Left lung (tissue), 14 donors: ENCODE measurements at places on chromosomes 6 and 20.

DNA sequence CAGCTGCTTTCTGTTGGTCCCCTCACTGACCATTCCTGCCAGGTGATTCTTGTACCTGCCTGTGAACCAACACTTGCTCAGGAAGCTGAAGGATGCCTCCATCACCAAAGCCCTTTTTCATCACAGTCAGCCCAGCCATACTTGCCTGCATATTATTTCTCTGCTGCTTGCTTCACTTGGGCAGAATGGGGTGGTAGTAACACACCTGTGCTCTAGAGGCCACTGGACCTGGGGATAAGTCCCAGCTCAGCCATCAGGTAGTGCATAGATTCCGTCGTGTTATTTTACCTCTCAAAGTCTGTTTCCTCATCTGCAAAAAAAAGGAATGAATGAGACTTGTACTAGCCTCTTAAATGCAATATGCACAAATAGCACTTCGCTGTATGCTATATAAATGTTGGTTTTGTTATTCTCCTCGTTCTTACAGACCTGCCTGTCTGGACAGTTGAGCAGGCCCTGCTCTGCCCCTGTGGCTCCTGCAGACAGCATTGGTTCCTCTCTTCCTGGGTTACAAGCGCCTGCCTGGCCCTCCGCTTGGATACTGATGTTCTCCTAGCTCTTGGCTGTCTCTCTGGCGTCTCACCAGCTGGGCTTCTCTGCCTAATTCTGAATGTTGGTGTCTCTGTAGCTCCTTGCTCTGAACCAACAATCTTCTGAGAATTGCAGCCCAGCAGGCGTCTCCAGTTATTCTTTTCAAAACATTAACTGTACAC is 151.8 kb downstream of the UNC5CL start:
- no peak for DNase-seq

- no peak for DNase-seq
Observed at GRCh38 chr20:47453167-47453782, 48.4 kb upstream of the NCOA3 start.

DNA sequence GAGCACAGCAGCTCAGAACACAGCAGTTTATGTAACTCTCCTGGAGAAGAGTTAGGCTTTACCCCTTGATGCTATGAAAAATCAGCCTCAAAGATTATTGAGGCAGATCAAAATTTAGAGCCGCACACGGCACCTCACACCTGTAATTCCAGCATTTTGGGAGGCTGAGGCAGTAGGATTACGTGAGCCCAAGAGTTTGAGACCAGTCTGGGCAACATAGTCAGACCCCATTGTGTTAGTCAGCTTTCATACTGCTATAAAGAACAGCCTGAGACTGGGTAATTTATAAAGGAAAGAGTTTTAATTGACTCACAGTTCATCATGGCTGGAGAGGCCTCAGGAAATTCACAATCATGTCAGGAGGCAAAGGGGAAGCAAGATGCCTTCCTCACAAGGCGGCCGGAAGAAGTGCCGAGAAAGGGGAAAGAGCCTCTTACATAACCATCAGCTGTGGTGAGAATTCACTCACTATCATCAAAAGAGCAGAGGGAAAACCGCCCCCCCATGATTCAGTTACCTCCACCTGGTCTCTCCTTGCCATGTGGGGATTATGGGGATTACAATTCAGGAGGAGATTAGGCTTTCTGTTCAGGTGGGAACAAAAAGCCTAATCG is 87.7 kb downstream of the SGK1 start:
- no peak for DNase-seq

GRCh38 chr6:125957845-125958244 is 1.3 kb downstream of the HINT3 start:
- peak; percentile 50 for DNase-seq

- DNase-seq = no peak
Observed at GRCh38 chr6:34057191-34057590, 88.7 kb downstream of the GRM4 start.

DNA sequence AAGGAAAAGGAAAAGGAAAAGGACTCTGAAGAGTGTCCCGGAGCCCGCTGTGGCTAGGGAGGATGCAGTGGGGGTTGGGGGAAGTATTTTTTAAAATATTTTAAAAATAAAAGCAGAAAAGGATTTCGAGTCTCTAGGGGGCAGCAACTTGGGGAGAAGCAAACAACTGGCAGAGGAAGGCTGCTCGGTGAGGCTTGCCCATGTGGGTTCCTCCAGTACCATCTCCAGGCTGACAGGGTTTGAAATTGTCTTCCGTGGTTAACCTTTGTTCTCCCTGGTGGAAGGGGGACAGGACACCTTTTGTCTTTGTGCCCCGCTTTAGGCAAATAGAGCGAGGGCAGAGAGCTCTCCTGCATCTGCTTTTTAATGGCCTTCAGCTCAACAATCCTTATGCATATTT is 60.4 kb upstream of the SNX9 start:
- DNase-seq = no peak
